Effector CD4-positive, alpha-beta T cell (primary cell): ENCODE measurements at places on chromosomes 3 and 15.

GRCh38 chr15:78006567-78007205 lies 70.8 kb downstream of the TBC1D2B start:
- DNase-seq, result no peak

GRCh38 chr15:93895976-93896770 lies 335.2 kb upstream of the MCTP2 start:
- no peak for DNase-seq

DNA sequence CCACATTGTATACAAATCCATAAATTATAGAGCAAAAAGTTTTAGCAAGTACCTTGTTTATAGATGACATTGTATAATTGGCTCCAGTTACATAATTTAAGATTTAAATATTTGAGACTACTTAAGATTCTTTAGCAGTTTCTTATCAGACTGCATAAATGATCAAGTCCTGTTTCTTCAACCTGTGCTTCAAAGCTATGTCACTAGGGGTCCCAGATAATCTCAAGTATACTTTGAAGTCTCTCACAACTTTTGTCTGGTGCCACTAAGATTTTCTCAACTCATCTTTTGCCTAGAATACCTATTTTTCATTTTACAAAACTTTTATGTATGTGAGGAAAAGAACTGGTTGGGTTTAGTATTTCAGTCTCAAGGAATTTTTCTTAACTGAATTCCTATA lies 205.5 kb downstream of the STAG1 start:
- DNase-seq, result no peak

- DNase-seq, result no peak
These were observed 348 bp upstream of the DPP8 start for GRCh38 chr15:65517866-65518207.

DNA sequence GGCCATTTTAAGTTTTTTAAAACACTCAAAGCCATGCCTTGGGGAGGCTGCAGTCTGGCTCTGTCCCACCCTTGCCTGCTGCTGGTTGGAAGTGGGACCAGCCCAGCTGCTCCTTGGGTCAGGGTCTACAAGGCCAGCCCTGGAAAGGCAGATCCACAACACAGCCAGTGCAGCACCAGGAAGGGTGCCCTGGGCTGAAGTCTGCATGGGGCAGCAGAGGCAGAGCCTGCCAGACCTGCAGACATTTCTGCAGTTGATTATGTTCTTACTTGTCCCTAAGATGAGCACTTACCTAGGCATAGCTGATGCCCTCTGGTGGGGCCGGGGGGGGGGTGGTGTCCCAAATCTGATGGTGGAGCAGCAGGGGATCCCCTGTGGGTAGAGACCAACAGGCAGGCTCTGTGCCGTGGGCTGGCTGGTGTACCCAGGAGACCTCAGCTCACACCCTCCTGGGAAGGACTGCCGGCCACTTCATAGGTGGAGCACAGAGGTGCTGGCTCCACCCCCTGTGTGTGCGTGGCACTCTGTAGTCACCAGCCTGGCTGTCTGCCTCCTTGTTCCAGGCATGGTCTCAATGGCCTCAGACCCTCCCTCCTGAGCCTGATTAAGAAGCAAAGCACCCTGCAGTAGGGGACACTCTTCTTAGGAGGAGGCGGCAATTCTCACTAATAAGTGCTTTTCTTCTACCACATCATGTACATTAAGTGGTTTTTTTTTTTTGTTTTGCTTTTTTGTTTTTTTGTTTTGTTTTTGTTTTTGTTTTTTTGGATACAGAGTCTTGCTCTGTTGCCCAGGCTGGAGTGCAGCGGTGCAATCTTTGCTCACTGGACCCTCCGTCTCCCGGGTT lies 97.4 kb upstream of the KLF13 start:
- no peak for DNase-seq

DNA sequence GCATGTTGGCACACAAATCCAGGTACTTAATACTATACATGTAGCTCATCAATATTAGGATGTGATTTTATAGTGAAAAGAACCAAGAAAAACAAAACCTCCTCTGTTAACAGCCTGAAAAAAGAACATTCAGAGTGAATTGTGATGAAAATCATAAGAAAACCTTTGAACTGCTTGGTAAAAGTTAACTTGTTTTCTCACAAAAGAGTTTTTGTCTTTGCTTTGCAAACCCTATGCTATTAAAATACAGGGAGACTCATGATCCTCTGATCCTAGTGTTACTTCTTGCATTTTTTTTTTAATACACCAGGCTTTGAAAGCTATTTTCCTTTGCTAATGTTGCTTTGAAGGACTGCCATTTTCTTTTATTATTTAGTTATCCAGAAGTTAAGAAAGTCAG lies 23.7 kb downstream of the QTRT2 start:
- no peak for DNase-seq

DNA sequence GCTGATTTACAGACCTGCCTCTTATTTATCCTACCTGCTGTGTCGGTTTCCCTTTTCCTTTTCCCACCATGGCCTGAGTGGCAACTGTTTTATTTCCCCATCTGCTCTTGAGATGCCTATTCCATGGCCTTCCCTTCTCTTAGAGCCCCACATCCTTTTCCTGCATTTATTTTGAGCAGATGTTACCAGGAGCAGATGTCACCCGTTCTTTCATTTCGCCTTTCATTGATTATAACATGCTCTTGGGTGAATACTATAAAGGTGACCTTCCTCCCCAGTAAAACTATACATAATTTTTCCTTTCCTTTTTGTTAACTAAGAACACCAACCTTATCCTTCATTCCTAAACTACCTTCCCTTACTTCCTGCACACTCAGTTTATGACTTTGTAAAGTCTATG lies 8.5 kb upstream of the P2RY1 start:
- no peak for DNase-seq

- no peak for DNase-seq
These were observed 104.0 kb downstream of the VGLL4 start for GRCh38 chr3:11539677-11540076.

- DNase-seq, result no peak
These were observed 105.5 kb downstream of the SEMA5B start for GRCh38 chr3:122921791-122922651.

- no peak for DNase-seq
These were observed 1.2 kb upstream of the TM4SF1 start for GRCh38 chr3:149378478-149379309.
